ENCODE measurements at places on chromosomes 5 and 9. TPM values are rescaled to one million over a fixed set of nuclear protein-coding genes. Genes with fewer than 3 reads are reported as not detected.

DNA sequence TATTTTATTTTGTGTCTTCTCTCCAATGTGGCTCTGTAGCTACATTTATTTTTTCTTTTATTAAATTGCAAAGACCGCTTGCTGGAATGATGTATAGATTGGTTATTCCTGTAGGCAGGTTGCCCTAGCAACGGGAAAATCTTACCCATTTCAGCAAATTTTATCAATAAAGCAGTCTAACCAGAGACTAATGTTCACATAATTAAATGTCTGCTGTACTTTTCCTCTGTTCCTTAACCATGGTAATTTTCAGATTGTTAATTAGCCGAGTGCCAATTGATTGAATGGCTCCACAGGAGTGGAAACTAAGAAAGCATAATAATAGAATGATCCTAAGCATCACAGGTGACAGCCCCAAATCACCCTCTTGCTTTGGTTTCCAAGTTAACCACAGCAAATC lies 134.8 kb downstream of the BASP1 start:
- no peaks in the 10 kb centered on the region for H3K4me1 ChIP-seq
- H3K36me3 ChIP-seq, result no peaks in the 10 kb centered on the region
- no peak for DNase-seq
- H3K27ac ChIP-seq, result no peak overlapping the region
- no peak overlapping the region for H3K4me3 ChIP-seq
- no peaks in the 10 kb centered on the region for H3K27me3 ChIP-seq

DNA sequence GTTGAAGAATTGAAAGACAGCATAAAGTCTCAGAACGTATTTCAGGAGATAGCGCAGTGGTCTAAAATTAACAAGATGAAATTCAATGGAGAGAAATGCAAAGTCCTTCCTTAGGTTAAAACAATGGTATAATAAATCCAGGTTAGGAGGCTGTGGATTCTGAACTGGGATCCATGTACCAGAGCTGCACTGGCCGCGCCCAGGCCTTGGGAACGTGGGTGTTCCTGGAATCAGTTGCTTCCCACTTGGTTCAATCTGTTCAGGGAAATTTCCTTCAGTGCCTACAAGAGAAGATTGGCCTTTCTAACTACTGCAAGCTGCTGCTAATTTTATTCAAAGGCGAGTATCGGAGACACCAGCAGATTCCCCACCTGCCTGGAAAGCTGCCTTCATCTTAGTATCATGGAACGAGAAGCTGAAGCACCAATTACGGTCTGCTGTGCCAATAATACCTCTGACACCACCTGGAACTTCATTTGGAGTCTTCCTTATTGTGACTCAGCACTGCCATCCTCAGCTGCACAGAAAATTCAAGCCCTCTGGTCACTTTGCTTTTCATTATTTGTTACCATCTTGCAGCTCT lies 14.3 kb upstream of the CTNND2 start:
- H3K36me3 ChIP-seq, result no peaks in the 10 kb centered on the region
- H3K4me1 ChIP-seq, result no peaks in the 10 kb centered on the region
- H3K27ac ChIP-seq, result no peak overlapping the region
- no peaks in the 10 kb centered on the region for H3K27me3 ChIP-seq

- H3K27me3 ChIP-seq, result no peaks in the 10 kb centered on the region
- no peak overlapping the region for H3K4me3 ChIP-seq
Measured at GRCh38 chr9:102035929-102036328, 297.5 kb upstream of the GRIN3A start.

DNA sequence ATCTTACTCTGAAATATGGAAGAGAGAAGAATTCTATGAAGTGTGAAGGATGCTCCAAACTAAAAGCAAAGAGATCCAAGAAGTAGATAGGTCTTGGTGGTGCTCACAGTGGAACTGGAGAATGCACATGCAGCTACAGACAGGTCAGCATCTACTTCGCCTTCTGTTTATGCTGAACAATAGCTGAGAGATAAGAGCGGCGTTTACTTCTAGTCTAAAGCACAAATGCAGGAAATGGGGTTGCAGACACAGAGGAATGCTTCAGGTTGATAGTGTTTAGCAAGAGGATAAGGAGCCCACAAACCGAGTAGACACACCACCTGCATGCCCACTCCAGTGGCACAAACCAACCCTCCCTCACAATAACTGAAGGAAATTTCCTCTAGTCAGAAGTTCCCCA lies 180.0 kb upstream of the RGMB start:
- no peaks in the 10 kb centered on the region for H3K4me1 ChIP-seq
- no peak overlapping the region for H3K27ac ChIP-seq
- H3K27me3 ChIP-seq, result no peaks in the 10 kb centered on the region
- H3K4me3 ChIP-seq, result no peak overlapping the region
- no peaks in the 10 kb centered on the region for H3K36me3 ChIP-seq
- no peak for DNase-seq

DNA sequence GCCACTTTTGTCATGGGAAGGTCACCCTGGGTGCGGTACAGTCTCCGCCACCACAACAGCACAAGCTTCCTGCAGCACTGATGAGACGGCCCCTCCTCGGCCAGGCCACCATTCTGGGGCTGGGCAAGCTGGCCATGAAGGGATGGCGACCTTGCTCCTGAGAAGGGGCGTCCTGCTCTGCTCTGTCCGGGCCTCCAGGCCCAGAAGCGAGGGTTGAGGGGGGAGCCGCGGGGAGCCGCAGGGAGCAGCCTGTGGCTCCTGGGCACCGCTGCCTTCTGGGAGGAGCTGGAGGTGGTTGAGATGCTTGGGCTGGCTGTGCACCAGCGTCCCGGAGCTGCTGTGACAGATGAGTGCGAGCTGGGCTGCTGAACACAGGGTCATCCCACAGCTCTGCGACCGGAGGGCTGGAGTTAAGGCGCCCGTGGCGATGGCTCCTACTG lies 84.3 kb upstream of the RAPGEF1 start:
- no peak for DNase-seq
- no peak overlapping the region for H3K27ac ChIP-seq
- no peak overlapping the region for H3K4me3 ChIP-seq

DNA sequence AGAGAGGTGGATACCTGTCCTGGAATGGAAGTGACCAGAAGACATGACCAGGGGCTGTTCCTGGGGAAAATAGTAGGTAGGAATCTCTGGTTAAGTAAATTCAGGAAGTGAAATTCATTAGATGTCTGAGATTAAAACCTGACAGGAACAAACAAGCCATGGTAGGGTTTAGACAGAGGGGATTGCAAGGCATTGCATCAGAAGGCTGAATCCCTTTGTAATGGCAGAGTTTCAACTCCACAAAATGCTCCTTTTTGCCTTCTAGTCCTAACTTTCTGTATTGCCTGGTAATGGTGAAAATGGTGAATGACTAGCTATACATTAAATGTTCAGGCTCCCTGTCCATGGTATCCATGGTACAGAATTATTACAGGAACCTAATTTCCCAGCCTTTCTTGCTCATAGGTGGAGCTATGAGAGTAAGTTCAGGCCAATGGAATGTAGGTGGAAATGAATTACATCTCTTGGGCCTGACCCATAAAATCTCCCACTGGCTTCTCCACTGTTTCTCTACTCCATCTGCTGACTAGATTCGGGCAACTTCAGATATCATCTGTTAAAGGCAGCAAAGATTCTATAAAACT lies 113.4 kb upstream of the CNTLN start:
- no peaks in the 10 kb centered on the region for H3K36me3 ChIP-seq
- no peaks in the 10 kb centered on the region for H3K4me1 ChIP-seq
- no peak overlapping the region for H3K4me3 ChIP-seq
- no peaks in the 10 kb centered on the region for H3K27me3 ChIP-seq

DNA sequence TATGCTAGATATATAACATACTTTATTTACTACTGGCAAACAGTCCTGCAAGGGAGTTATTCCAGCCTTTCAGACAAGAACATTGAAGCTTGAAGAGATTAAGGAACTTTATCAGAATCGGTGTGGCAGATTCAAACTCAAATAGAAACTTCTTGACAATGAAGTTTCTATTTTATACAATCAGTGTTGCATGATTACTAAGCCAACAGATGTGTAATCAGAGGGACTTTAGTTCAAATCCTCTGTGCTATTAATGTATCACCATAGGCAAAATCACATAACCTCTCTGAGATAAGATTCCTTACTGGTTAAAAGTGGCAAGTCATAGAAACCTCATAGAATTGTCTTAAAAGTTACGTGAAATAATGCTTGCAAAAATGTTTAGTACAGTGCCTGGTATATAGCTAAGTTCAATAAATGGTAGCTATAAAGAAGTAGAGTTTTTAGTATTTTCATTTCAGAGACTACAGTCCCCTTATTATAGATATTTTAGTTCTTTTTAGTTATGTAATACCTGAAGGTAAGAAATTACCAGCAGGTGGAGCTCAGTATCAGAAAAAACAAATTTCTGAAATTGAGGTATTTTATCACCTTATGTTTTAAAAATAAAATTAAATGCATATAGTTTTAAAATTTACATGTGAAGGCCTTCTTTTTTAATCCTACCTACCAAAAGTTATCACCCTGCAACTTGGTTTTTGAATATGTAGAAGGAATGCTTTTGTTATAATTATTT lies 172.1 kb downstream of the FER start:
- H3K36me3 ChIP-seq, result no peaks in the 10 kb centered on the region
- no peak for DNase-seq
- no peaks in the 10 kb centered on the region for H3K27me3 ChIP-seq
- H3K4me1 ChIP-seq, result no peaks in the 10 kb centered on the region
- no peak overlapping the region for H3K27ac ChIP-seq
- H3K4me3 ChIP-seq, result no peak overlapping the region

DNA sequence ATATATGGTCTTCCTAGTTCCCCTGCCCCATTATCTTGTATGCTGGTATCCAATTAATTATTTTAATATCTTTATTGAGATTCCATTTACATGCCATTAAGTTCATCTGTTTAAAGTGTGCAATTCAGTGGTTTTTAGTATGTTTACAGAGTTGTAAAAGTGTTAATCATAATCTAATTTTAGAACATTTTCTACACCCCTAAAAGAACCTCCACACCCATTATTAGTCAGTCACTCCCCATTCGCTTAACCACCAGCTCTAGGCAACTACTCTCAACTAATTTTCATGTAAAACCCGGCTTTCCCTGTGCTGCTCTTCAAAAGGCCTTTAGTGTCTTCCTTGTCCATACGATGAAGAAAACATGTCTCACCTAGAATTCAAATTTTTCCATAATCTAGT lies 20.8 kb upstream of the CAVIN4 start:
- no peaks in the 10 kb centered on the region for H3K36me3 ChIP-seq
- no peak for DNase-seq
- H3K4me3 ChIP-seq, result no peak overlapping the region
- no peaks in the 10 kb centered on the region for H3K27me3 ChIP-seq
- no peaks in the 10 kb centered on the region for H3K4me1 ChIP-seq

DNA sequence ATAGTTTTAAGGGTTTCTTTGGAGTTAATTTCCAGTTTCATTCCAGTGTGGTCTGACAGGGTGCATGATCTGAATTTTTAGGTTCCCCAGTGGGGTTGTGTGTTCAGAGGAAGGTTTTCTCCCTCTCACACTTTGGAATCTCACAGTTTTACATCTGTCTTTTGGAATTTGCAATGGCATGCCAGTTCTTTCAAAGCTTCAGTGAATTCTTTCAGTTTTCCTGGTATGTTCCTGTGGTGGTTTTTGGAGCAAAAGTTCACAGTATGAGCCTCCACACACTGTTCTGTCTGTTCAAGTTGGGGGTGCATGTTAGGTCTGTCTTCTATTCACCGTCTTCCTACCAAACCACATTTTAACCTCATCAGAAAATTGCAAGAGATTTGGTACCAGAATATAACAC lies 624.2 kb downstream of the KCTD16 start:
- no peaks in the 10 kb centered on the region for H3K4me1 ChIP-seq
- no peak overlapping the region for H3K27ac ChIP-seq
- no peaks in the 10 kb centered on the region for H3K36me3 ChIP-seq
- H3K27me3 ChIP-seq, result no peaks in the 10 kb centered on the region

The HTR4 gene
- 0.66 TPM for total RNA-seq

The TLX3 gene
- total RNA-seq, result not detected

The SELENOP gene
- total RNA-seq, result 1,002 TPM

Measured in breast epithelium (tissue), 4 donors.